Activated CD4-positive, alpha-beta T cell treated with anti-CD3 and anti-CD28 coated beads for 36 hours (primary cell): ENCODE measurements at places on chromosomes 3 and 15. TPM values are rescaled to one million over a fixed set of nuclear protein-coding genes. Genes with fewer than 3 reads are reported as not detected.
A peak's percentile ranks its signal among the peaks of the same experiment; 100 is the strongest.

The SCG5 gene
- 0.91 TPM for total RNA-seq

DNA sequence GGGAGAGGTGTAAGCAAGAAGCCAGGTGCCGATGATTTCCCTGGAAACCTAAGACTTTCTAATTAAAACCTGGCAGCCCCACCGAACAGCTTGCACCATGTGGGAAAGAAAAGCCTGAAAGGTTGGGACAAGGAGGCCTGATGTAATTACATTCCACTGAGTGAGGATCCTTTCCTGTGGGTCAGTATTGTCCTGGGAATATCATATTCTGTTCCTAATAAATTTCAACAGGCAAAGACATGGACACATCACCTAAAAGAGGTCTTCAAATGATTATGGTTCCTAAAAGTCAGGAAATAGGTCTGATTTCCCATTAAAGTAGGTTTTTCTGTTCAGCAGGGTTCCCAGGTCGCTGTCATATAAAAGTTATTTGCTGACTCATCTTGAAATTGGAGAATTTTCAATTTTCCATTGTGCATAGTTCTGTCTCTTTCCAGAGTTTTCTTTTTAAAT is 58.5 kb downstream of the DUT start:
- no peak overlapping the region for H3K4me3 ChIP-seq
- H3K27me3 ChIP-seq = no peaks in the 10 kb centered on the region
- H3K36me3 ChIP-seq = no peaks in the 10 kb centered on the region
- DNase-seq = no peak

The CEP97 gene
- total RNA-seq = 20.0 TPM

- no peak overlapping the region for H3K4me3 ChIP-seq
- DNase-seq = no peak
- H3K27me3 ChIP-seq = peaks cover 2% of the 10 kb centered on the region
Measured at GRCh38 chr3:107264888-107265287, 112.4 kb upstream of the CCDC54 start.

DNA sequence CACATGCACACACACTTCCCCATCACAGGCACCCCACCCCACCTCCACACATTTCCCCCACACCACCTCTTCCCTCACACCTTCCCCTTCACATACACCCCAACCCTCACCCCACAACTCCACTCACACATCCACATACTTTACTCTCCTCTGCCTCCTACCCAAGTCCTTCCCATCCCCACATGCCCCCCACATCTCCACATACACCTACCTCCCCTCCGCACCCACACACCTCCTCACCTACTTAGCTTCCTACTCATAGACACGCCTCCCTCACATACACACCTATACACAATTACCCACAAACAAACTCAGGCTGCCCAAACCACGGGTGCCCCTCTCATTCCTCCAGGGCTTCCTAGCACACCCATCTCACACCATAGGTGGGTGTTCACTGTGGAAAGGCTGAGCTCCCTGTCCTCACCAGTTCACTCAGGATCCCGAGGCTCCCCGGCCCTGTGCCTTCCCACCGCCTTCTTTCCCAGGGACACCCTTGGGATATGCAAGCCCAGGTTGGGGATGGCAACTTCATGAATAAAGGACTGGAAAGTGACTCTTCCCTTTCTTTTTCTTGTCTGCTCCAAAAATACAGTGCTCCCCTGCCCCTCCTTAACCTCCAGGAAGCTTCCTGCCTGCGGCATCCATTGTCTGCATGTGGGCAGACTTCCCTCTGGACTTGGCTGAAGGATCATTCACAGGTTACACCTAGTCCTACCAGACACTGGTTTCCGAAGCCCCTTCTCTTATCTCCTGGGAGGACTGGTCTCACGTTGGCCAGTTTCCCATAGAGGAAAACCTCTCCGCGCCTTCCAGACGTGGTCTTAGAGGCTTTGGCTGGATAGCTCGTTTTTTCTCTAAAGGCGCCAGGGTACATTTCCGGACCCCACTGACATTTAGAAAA is 61.5 kb downstream of the SLCO2A1 start:
- DNase-seq = no peak
- no peaks in the 10 kb centered on the region for H3K27me3 ChIP-seq
- H3K36me3 ChIP-seq = no peaks in the 10 kb centered on the region
- no peaks in the 10 kb centered on the region for H3K4me1 ChIP-seq

DNA sequence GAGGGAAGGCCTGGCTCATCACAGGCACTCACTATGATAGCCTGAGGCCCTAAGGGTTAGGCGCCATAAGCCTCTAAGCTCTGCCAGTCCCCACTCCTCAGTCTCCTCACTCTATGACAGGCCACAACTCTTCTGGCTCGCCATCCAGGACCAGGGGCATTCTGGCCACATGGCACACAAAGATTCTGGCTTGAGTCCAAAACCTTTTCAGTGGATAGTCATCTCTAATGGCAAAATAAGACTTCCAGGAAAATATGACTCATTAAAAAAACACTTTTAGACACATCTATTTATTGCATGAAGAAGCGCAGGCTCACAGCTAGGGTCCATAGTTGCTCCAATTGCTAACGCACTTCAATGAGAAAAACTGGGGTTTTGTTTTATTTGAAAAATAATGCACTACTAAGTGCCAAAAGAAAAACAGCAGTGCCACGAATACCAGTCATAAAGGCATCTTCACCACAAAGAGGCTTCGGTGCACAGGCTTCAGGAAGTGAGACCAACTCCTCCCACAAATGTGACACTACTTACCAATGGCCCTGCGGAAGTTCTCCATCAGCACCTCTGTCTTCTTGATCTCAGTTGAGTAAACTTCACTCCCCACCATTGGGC is 11.1 kb downstream of the RUVBL1 start:
- H3K36me3 ChIP-seq = peaks cover 58% of the 10 kb centered on the region
- peak overlapping the region; percentile 93 for H3K27ac ChIP-seq
- peaks cover 47% of the 10 kb centered on the region for H3K4me1 ChIP-seq
- peak; percentile 65 for DNase-seq
- H3K27me3 ChIP-seq = no peaks in the 10 kb centered on the region

GRCh38 chr3:131928593-131928992 is 106.2 kb downstream of the CPNE4 start:
- no peaks in the 10 kb centered on the region for H3K36me3 ChIP-seq
- H3K27me3 ChIP-seq = peaks cover 6% of the 10 kb centered on the region
- no peak overlapping the region for H3K4me3 ChIP-seq
- no peaks in the 10 kb centered on the region for H3K4me1 ChIP-seq
- H3K27ac ChIP-seq = no peak overlapping the region
- no peak for DNase-seq

GRCh38 chr15:73021139-73021621 is 31.1 kb upstream of the NEO1 start:
- peaks cover 17% of the 10 kb centered on the region for H3K27me3 ChIP-seq
- no peak for DNase-seq

DNA sequence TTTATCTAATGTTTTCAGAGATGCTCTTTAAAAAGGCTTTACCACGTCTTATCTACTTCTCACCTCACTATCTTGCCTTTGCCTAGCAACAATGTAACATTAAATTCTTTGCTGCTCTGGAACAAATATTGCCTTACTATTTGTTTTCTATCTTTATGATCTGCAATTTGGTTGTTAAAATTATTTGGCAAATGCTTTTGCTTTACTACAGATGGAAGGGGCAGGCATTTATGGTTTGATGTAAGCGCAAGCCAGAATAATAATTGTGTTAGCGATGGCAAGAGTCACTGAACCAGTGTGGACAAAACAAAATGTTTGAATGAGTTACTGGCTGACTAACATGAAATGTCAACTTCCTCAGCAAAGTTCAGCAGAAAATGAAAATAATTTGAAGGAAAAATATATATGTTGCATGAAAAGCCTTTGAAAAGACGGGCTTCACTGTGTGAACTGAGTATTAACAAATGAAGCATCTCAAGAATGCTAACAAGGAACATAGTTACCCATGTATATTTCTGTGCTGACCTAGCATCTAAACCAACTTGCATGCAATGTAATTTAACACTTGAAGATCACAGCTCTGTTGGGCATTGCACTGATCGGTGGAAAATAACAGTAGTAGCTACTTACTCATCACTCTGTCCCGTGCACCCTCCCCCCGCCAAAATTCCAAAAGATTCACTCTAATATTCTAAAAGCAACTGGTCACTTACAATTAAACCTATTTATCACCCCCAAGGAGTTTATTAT is 454.0 kb upstream of the ARHGEF26 start:
- no peaks in the 10 kb centered on the region for H3K36me3 ChIP-seq
- no peak overlapping the region for H3K27ac ChIP-seq
- H3K4me1 ChIP-seq = no peaks in the 10 kb centered on the region
- DNase-seq = no peak
- no peaks in the 10 kb centered on the region for H3K27me3 ChIP-seq
- no peak overlapping the region for H3K4me3 ChIP-seq

- H3K4me1 ChIP-seq = peaks cover 37% of the 10 kb centered on the region
- H3K27me3 ChIP-seq = no peaks in the 10 kb centered on the region
- no peak for DNase-seq
Measured at GRCh38 chr3:7881946-7882345, 619.7 kb upstream of the LMCD1 start.

The TRNT1 gene
- 58.2 TPM for total RNA-seq

GRCh38 chr3:59160133-59160746 is 110.4 kb upstream of the CFAP20DC start:
- H3K27me3 ChIP-seq = peaks cover 5% of the 10 kb centered on the region
- no peaks in the 10 kb centered on the region for H3K4me1 ChIP-seq
- no peak for DNase-seq

DNA sequence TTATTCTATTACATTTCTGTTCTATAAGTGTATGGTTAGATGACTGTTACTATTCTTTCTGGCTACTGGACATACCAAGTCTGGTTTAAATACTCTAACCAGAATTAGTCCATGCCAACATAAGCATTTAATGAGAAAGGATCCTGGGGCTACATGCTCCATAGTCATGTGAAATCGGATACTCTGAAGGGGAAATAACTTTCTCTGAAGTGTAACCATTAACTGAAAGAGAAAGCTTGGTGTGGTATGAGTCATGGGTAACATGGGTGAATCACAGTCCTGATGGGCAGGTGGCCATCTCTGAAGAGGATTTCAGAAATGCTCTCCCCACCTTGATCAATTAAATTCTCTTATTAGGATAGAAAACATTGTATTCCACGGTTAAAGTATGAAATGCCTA is 69.4 kb downstream of the FHIT start:
- H3K4me1 ChIP-seq = peaks cover 16% of the 10 kb centered on the region
- no peaks in the 10 kb centered on the region for H3K27me3 ChIP-seq
- DNase-seq = peak; percentile 24
- H3K4me3 ChIP-seq = no peak overlapping the region
- no peak overlapping the region for H3K27ac ChIP-seq

The LRRC2 gene
- 0.04 TPM for total RNA-seq

DNA sequence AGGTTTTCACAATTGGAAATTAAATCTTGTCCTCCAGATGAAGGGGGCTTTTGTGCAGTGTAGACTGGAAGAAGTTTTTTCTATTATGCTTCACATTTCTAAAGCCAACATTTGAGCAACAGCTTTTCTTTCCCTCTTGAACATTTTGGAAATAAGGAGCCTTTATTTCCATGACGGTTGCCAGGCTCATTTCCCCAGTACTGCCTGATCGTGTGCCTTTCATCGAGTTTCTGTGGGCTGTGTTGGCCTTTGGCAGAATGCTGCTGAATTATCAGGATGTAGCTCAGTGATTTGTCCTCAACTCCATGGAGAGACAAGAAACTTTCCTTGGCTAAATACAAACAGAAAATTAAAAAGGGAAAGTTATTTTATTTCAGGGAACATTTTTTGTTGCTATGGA is 314.8 kb upstream of the LRRC3B start:
- no peak overlapping the region for H3K27ac ChIP-seq
- H3K27me3 ChIP-seq = no peaks in the 10 kb centered on the region
- no peaks in the 10 kb centered on the region for H3K4me1 ChIP-seq
- DNase-seq = no peak
- H3K36me3 ChIP-seq = no peaks in the 10 kb centered on the region
- H3K4me3 ChIP-seq = no peak overlapping the region

DNA sequence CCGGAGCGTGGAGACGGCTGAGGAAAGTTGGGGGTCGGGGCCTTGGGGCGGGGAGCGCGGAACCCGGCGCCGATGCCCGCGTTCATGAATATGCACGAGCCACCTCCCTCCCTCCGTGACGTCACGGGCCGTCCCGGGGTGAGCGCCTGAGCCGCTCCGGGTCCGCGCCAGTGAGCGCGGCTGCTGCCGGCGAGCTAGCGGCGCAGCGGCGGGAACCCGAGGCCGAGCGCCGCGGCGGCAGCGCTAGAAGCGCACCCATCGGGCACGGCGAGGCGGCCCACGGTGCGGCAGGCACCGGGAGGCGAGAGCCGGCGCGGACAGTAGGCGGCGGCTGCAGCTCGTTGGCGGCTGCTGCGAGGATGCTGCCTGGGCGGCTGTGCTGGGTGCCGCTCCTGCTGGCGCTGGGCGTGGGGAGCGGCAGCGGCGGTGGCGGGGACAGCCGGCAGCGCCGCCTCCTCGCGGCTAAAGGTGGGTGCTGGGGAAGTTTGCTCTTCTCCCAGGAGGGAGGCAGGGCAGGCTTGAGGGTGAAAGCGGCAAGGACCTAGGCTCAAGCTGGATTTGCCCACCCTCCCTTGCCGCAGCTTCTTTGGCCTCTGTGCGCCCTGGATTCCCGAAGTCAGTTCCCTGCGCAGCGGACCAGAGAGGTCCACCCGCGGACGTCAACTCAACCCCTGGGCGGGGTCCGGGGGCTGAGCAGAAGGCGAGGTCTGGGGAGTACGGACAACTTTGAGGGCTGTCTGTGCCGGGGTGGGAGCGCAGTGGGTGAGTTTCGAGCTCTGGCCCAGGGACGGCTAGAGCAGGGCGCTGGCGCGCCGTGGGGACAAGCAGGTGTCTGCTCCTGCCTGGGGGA is at the start of gene CLSTN2:
TSS of gene CLSTN2 (plus strand) at position 170 of the 850 bp plus-strand sequence.
- H3K4me3 ChIP-seq = no peak within 1 kb of the TSS
- H3K27ac ChIP-seq = no peak within 1 kb of the TSS
- peaks cover 9% of the 10 kb centered on the region for H3K4me1 ChIP-seq

The PCLAF gene
- total RNA-seq = 97.6 TPM

- DNase-seq = no peak
- no peak overlapping the region for H3K27ac ChIP-seq
- H3K27me3 ChIP-seq = no peaks in the 10 kb centered on the region
- no peak overlapping the region for H3K4me3 ChIP-seq
- H3K36me3 ChIP-seq = no peaks in the 10 kb centered on the region
Measured at GRCh38 chr3:116148881-116149851, 296.1 kb downstream of the LSAMP start.

DNA sequence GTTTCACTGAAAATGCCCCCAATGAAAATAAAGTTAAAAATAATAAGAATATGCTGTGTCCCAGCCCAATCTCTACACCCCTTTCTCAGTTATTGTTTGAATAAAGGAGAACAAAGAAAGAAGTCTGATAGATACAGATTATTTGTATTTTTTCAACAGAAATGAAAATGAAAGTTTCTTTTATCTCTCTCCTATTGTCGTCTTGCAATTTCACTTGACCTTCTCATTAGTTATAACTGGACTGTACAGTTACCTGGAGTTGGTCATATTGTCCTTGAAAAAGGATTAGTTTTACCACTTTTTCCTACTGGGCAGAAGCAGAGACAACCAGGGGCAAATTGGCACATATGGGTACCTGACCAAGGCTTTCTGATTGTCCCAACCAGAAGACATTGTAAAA is 440.0 kb downstream of the PDCD6IP start:
- no peaks in the 10 kb centered on the region for H3K4me1 ChIP-seq
- H3K4me3 ChIP-seq = no peak overlapping the region
- H3K27me3 ChIP-seq = no peaks in the 10 kb centered on the region
- no peaks in the 10 kb centered on the region for H3K36me3 ChIP-seq

GRCh38 chr15:23049984-23050628 is 10.7 kb upstream of the TUBGCP5 start:
- H3K27me3 ChIP-seq = no peaks in the 10 kb centered on the region
- H3K4me1 ChIP-seq = no peaks in the 10 kb centered on the region
- H3K36me3 ChIP-seq = no peaks in the 10 kb centered on the region
- no peak overlapping the region for H3K27ac ChIP-seq
- H3K4me3 ChIP-seq = no peak overlapping the region

- peaks cover 2% of the 10 kb centered on the region for H3K4me1 ChIP-seq
- no peak overlapping the region for H3K4me3 ChIP-seq
- H3K27me3 ChIP-seq = no peaks in the 10 kb centered on the region
- peak; percentile 77 for DNase-seq
Measured at GRCh38 chr15:86743283-86743903, 663.7 kb downstream of the AGBL1 start.
